ENCODE measurements at places on chromosomes 7 and 10. TPM values are rescaled to one million over a fixed set of nuclear protein-coding genes. Genes with fewer than 3 reads are reported as not detected.

- DNase-seq, result no peak
Measured at GRCh38 chr10:14333606-14334005, 2.9 kb upstream of the FRMD4A start.

DNA sequence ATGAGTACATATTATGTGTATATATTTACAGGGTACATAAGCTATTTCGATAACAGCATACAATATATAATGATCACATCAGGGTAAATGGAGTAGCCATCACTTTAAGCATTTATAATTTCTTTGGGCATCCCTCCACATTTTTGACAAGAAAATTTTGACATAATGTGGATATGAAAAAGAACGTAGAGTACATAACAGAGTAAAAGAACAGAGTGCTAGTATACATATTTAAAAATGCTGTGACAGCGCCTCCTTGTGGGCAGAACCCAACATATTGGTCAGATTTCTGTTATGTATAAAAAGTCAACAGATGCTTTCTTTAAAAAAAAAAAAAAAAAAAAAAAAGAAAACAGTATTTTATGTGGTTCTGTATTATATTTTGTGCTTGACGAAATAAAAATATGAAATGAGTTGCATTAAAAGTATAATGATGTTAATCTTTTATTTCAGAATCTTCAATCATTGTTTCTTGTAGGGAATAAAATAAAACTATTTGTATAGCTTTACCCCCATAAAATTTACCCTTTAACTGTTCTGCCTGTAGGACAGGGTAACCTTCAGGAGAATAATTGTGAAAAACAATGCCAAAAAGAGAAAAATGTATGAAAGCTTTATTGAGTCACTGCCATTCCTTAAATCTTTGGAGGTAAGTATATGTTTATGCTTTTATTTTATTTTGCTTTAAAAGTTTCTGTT, 18.3 kb upstream of the HBP1 start:
- peak; percentile 69 for DNase-seq

TSPAN33 gene
- 0.57 TPM for total RNA-seq

DNA sequence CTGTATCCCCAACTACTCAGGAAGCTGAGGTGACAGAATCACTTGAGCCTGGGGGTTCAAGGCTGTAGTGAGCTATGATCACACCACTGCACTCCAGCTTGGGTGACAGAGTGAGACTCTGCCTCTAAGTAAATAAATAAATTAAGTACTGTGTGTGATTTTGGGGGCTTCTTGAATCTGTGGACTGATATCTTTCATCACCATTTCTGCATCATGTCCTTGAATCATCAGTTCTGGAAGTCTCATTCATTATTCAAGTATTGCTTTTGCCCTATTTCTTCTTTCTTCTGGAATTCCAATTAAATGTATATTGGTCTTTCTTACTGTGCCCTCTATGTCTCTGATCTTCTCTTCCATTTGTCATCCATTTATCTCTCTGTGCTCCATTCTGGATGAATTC, 46.7 kb upstream of the OPN4 start:
- no peak for DNase-seq

DNA sequence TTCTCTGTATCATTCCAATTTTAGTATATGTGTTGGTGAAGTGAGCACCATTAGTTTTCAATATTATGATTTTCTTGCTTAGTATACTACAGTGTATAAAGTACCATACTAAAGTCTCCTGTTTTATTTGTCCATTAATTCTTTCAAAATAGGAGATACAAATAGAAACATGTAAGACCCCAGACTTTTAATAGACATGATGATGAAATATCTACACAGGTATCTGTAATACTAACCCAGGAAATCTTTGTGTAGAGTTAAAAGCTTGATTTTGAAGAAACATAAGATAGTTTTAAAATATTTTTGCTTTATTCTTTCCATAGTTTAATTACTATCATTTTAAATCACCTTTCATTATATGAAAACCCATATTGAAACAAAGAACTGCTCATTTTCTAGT, 133.8 kb upstream of the WNT16 start:
- no peak for DNase-seq

- peak; percentile 84 for DNase-seq
Measured at GRCh38 chr7:2821161-2821841, 22.8 kb downstream of the GNA12 start.

DNA sequence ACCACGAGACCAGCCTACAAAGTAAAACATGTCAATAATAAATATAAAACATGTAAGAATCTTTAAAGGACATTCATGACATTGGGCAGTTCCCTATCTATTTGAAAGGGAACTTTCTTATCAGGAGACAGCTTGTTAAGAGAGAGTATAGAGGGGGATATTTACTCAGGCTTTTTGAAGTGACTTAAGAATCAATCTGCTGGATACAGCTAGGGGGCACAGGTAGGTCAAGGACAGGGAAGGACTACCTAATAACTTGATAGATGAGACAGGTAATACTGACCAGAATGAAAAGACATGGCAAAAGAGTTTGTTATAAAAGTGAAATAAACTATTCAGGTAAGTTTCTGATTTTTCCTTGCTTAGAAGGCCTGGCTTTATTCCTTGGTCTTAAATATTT, 21.8 kb upstream of the LRRD1 start:
- DNase-seq, result no peak

GRCh38 chr7:127824682-127825081, 172.7 kb downstream of the SND1 start:
- peak; percentile 37 for DNase-seq

DNA sequence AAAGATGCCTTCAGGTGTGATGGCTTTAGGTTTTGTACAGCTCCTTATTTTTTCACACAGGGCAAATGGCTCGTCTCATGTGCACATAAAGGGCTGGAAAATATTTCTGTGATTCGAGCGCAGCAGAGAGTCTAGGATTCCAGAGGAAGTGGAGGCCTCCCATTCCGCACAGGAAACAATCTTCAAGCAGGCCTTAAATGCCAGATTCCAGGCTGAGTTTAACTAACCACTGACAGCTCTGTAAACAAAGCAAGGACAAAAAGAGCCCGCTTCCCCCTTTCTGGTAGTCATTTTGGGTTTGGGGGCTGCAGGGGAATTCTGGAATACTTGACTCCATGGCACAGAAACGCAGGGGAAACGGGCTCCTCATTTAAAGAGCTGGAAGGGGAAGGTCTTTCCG, 87.2 kb downstream of the CALD1 start:
- DNase-seq, result peak; percentile 36

DNA sequence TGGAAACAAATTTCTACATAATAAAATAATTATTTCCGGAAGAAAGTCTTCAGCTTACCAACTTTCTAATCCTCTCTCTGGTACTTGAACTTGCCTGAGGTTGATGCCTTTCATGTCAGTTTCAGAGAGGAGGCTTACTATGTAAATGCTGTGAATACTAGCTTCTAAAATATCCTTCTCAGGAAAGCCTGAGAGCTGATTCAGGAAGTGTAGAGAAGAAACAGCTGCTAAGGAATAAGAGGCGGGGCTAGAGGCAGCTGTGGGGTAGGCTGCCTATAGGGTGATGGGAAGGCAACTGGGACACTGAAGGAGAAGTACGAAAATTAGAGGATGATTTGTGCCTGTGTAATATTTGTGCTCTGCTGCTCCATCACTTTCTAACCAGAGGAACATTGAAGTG, 69.3 kb downstream of the AVL9 start:
- peak; percentile 90 for DNase-seq

DNA sequence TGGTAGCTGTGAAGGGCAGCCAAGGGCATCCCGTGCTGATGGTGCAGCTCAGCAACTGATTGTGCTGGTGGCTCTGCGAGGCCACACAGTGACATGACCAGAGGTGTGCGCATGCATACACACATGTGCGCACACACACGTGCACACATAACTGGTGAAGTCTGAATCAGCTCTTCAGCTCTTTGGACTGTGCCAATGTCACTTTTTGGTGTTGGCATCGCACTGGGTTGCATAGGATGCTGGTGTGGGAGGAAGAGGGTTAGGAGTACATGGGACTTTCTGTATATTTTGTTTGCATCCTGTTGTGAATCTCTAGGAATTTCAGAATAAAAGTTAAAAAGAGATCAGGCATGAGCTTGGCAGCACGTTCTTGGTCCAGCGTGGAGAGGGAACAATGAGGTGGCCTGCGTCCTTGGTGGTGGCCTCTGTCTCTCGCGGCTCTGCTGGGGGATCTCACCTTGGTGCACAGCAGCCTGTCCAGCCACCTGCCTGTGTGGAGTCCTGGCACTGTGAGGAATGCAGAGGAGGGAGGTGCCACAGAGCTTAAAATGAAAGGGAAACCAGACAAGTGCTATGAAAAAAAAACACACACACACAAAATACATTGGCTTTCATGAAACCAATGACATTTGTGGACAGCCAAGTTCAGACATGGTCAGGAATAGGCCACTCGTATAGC, 124.0 kb downstream of the TRRAP start:
- DNase-seq, result no peak

AVPI1 gene
- 17.1 TPM for total RNA-seq

CLCN1 gene
- not detected for total RNA-seq

DNA sequence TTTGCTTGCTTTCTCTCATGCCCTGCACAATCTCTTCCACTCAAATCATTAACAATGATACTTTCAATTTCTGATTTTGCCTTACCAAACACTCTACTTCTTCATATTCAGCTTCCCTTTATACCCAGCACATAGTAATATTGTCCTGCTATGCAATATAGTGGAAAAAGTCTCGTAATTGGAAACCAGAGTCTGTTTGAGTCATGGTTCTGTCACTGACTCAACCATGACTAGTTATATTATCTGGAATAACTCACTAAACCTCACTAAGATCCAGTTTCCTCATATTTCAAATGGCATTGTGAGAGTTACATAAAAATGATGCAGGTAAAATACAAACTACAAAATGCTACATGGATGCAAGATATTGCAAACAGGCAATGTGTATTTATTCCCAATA, 98.5 kb upstream of the LRRTM3 start:
- peak; percentile 85 for DNase-seq

VWDE gene
- total RNA-seq, result 0.51 TPM

MUC3A gene
- not detected for total RNA-seq

ZNF117 gene
- total RNA-seq, result 8.4 TPM

GRCh38 chr10:84755311-84755710, 426.9 kb downstream of the CCSER2 start:
- DNase-seq, result no peak

GRCh38 chr10:58956926-58957325, 219.5 kb upstream of the PHYHIPL start:
- DNase-seq, result peak; percentile 30

DNA sequence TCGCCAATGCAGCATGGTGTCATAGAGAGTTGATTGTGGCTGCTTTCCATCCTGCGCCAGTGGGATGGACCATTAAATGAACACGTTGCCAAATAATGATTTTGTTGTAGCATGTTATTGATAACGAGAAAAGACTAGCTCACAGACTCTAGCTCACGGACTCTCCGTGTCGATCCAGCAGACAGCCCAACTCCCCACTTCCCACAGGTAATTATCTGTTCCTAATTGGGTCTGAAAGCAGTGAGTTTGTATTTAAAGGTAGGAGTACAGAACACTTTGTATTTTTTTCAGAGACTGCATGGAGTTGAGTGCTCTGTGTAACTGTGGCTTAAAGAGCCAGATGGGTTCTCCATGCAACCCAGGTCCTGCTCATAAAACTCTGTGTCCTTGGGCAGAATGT, 1250.5 kb downstream of the TYW1 start:
- no peak for DNase-seq

DNA sequence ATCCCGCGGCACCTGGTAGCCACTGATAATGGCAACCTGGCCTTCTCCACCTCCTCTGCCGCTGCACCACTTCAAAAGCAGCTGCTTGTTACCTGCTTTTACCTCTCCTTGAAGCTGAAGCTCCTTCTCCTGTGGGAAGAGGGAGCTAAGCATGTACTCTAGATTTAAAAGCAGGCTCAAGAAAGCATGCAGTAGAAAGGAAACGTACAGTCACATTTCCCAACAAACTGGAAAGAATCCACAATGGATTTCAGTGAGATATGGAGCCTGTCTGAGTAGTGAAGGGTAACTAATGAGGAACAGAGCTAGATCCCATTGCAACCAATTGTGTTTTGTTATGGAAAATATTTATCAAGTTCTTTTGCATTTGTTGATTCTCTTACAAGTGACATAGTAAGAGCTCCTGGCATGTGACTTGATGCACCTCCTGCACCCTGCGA, 457.4 kb upstream of the GALNT17 start:
- no peak for DNase-seq

DNA sequence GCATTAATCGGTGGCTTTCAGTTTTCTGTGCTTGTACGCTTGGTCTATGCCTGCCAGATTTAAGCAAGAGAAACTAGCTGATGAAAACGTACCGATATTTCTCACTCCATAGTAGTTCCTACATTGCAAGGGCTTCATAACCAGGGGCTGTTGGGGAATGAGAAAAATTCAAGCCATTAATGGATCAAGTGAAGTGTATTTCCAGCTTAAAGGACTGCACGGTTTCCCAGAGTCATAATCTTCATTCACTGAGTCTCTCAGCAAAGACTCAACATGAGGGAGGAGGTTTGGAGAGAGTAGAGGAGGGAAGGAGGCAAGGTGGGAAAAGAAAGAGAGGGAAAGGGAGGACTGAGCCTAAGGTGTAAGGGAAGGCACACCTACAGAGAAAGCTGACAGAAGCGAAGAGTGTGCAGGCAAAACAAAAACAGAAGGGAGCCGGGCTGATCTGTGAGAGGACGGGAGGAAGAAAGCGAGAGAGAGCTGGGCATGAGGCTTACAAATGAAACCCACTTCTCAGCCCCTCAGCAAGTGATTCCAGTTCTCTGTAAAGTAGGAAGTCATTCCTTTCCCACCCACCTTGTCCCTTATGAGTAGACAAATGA, 625 bp downstream of the GIMAP2 start:
- peak; percentile 14 for DNase-seq

GRCh38 chr7:112414855-112415490, 35.3 kb upstream of the IFRD1 start:
- peak; percentile 47 for DNase-seq

DNA sequence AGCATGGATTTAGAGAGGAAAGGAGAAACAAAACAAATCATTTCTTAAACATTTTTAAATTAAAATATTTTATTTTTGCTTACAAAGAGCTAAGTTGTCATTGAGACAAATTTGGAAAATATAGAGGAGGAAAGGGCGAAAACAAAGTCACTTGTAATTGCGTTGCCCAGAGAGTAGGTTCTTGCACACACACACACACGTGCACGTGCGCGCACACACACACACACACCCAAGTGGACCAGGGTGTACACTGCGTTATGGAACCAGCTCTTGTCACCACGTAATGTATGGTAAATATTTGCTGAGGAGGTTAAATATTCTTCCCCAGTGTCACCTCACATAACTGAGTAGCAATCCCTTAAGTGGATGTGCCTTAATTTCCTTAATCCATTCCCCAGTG, 21.6 kb downstream of the SHH start:
- no peak for DNase-seq

NYAP1 gene
- 0.23 TPM for total RNA-seq

Measured in LHCN-M2 (cell line).